Nephron progenitor cell (in vitro differentiated cells): ENCODE measurements at places on chromosomes 3 and 15.

DNA sequence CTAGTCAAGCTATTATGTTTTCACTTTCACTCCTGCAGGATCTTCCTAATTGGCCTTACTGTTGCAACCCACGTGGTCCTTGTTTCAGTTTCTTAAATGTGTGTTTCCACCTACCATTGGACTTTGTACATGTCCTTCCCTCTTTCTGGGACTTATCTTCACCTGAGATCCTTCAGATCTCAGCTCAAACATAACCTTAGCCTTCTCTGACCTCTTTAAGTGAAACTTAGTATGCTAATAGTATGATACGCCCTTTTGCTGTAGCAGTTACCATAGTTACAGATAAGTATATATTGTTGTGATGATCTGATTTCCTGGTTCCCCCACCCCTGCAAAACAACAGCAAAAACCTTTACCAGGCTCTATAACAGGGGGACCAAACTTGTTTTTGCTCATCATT, 35.2 kb downstream of the U2SURP start:
- DNase-seq = no peak

DNA sequence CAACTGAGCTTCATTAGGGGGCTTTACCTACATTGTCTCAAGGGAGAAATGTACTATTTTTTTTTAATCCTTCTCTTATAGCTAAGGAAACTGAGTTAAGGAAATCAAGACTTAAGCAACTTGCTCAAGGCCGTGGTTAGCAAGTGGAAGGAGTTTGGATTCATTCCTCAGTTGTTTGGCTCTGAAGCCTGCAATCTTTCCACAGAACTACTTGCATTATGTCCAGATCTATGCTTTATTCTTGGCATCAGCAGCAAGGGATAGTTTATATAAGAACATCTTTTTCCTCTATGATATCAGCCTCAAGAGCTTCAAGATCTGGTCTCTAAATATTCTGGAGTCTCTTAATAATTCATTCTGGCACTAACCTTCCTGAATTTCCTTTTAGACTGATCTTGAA, 182.4 kb downstream of the SV2B start:
- DNase-seq = no peak

GRCh38 chr3:171001250-171001893, 25.1 kb downstream of the SLC2A2 start:
- no peak for DNase-seq

DNA sequence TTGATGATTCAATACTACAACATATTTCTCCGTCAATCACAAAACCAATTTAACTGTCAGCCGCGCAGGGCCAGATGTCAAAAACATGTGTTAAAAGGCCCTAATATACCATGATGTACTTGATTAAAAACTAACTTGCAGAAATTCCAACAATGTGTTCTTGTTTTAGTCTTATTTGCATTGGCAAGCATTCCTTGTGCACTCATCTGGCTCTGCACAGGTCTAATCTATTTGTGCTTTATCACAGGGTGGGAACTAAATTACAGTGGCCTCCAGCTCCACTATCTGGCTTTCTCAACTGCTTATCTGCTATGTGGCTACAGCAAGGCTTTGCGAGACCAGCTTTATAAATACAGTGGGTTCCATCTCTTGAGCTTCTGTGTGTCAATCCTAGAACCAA, 455.5 kb downstream of the ERC2 start:
- no peak for DNase-seq

GRCh38 chr15:83658430-83659416, 4.8 kb downstream of the ADAMTSL3 start:
- no peak for DNase-seq

DNA sequence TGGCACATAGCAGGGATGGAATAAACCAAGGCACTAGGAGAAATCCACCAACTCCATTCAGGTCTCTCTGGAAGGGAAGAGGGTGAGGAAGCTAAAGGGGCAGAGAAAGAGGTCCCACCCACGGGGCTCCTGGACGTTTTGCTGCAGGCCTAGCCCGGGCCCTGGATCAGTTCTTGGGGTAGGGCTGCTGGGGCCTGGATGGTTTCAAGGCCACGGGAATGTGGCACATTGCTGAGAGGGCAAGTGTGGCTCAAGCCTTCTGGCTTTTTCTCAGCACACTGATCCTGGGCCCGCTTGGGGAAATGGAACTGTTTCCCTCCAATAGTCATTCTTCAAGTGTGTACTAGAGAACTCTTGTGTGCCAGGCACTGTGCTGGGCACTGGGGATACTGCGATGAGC, 24.0 kb downstream of the EPHB3 start:
- no peak for DNase-seq

GRCh38 chr3:179482857-179483256, 31.6 kb upstream of the GNB4 start:
- DNase-seq = no peak

DNA sequence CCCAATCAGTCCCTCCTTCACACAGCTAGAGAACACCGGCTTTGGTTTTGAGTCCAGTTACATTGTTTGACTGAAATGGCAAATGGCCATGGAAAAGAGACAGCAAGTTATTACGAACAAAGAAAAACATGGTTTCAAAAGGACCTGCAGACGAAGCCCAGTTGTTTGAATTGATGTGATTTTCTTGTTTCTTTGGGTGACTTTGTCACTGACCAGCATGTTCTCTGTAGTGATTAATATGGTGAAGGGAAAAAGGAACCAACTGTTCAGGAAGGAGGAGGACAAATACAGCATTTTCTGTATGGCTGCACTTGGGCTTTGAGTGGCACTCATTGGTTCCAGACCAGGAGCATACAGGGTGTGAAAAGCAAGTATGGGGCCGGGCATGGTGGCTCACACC, 217.4 kb upstream of the TPM1 start:
- no peak for DNase-seq

- DNase-seq = no peak
These were observed 17.6 kb upstream of the ACTL6A start for GRCh38 chr3:179544981-179545645.

DNA sequence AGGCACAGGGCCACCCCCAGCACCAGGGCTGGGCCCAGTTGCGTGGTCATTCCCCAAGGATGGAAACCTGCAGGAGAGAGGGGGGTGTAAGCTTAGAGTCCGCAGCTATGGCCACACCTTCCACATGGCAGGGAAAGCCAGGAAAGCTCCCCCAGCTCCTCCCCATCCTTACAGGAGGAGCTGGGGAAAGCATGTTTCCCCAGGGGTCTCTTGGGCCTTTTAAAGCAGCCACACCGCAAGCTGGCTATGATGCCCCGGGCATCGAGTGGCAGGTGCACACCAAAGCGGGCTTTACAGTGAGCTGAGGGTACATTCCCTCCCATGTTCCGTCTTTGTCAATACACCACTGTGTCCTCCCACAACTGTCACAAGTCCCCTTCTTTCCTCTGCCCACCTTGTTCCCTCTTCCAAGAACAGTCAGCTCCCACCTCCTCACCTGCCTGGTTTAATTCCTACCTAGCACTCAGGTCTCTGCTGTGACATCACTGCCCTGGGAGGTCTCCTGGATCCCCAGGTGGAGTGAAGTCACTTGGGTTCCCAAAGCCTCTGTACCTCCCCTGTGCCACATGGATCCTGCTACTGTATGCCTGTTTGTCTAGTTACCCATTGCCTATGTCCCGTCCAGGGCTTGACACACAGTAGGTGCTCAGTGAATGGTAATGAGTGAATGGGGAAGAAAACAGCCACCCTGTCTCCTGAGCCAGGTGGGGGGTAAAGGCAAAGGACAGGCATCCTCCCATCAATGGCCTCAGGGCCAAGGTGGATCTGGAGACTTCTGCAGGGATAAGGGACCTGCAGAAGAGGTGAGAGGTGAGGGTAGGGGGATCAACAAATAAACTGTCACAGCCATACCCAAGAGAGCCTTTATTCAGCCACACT, 3.4 kb downstream of the HYAL3 start:
- no peak for DNase-seq

DNA sequence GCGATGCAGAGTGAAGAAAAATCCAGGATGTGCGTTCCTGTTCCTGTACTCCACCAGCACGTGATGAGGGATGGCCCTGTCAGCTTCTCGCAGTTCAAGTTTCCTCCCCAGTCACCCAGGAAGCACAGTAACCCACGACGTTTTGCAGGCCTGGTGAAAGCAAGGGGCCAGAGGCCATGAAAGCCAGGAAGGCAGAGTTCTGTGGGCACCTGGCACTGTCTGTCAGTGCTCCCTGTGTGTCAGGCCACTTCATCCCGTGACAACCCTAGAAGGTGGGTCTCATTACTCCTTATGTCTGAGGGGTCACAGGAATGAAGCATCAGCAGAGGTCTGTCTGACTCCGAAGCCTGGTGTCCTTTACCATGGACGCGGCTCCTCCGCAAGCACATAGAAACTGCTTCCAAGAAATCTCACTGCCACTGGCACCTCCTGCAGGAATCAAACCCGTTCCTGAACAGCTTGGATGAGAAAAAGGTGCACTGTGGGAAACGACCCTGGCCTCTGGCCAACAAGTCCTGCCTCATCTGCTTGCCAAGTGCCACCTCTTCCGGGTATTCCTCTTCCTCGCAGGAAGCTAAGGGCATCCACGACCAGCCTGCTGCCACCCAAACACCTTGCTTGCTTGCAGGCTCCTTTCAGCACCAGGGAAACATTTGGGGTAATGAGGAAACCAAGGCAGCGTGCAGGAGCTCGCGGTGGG, 14.6 kb downstream of the RAB43 start:
- no peak for DNase-seq

- no peak for DNase-seq
These were observed 11.8 kb downstream of the DAPK2 start for GRCh38 chr15:64034519-64034918.

DNA sequence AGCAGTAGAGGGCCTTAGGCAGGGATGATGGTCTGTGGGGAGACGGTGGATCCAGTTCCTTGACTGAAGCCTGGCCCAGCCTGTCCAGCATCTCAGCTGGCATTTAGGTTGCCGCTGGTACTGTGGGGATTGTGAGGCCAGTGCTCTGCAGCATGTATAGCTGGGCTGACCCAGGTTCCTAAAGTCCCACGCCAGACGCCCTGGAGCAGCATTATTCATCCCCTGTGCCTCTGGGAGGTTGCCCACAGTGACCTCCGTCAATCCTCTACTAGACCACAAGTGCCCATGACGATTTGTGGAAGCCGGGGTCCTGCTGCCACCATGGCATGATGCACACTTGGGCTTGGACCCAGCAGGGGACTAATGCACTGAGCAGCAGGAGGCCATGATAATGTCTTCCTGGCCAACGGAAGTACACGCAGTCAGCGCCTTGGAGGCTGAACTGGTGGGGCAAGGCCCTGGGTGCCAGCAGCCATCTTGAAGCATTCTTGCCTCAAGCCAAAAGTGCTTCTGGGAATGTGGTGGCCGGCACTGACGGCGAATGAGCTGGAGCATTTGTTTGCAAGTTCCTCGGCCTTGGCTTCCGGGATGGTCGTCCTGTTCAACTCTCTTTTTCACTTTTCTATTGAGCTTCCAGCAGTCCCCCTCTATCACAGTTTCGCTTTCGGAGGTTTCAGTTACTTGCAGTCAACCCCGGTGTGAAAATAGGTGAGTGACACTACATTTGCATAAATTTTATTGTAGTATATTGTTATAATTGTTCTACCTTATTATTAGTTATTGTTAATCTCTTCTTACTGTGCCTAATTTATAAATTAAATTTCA, 949.4 kb downstream of the ROBO1 start:
- no peak for DNase-seq

GRCh38 chr3:172591876-172592771, 68.9 kb upstream of the TNFSF10 start:
- DNase-seq = no peak

GRCh38 chr3:197144188-197144587, 114.6 kb upstream of the MELTF start:
- DNase-seq = no peak

DNA sequence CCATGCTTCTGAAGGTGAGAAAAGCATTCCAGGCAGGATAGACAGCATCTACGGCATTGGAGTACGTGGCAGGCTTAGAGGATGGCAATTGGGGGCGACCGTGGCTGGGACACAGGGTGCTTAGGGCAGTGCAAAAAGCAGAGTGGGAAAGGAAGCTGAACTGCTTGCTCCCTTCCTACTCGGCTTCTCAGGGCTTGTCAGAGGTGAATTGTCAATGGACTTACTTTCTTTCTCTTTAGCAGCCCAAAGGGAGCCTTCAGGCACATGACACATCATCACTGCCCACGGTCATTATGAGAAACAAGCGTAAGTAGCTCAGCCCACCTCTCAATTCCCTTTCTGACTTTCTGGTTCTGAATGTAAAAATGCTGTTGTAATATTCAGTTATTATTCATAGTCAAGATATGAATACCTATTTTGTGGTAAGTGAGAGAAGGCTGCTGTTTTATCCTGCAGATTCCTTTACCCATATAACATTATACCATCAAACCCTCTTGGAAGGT, 84.3 kb downstream of the KLHL25 start:
- DNase-seq = no peak

- DNase-seq = no peak
These were observed at the start of gene UCN2 for GRCh38 chr3:48563382-48563918. Gene UCN2, minus strand, starts transcription at chr3:48563781. Its CDS starts 657 bp downstream, at chr3:48563124.

DNA sequence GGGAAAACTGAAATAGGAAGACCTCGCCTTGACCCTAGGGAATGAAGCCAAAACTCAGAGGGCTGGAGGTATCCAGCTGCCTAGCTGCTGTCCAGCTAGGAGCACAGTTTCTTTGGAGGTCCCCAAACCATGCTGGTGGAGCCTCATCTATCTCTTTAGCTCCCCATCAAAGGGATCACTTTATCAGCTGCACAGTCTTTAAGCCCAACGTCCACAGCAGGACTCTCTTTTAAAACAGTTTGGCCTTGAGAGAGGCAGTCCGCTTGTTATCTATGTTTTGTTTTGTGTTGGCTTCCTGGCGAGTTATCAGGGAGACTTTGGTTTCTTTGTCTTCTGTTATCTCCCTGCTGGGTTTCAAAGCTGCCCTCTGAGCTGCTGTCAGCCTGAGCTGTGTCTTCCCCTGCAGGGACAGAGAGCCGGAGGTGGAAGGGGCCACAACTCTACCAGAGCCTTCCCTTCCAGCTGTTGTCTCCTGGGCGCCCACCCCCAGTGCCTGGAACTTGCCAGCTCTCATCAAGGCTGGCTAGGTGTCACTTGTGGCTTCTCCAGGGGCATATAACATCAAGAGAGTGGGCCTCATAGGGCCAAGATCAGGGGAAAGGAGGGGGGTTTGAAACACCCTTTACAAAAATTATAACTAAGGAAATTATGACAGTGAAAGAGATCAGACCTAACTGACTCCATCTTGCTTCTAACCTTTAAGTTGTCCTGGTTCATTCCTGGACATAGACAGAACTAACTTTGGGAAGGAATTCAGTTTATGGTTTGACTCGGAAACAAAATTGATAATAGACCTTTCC, 61.4 kb upstream of the C15orf39 start:
- no peak for DNase-seq

DNA sequence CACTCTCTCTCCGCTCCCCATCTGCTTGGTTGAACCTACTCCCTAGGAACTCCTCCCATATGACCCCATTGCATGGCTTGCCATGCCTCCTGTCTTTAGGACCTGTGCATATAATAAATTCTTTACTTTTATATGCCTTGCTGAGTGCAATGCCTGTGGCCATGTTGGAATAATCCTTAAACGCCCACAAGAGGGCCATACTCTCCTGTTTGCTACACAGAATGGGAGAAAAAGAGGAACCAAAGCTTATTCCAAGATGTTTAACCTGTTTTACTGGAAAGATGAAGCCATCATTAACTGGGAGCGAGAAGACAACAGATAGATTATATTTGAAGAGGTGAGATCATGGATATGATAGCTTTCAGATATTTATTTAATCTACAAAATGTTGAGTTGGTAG, 1097.8 kb downstream of the NAALADL2 start:
- DNase-seq = no peak

GRCh38 chr3:184737641-184738505, 26.0 kb upstream of the MAGEF1 start:
- no peak for DNase-seq

GRCh38 chr3:106371221-106371970, 502.6 kb upstream of the CBLB start:
- no peak for DNase-seq

GRCh38 chr15:40918146-40918798, 10.9 kb upstream of the DLL4 start:
- no peak for DNase-seq
